ENCODE measurements at places on chromosomes 7 and 10.
A peak's percentile ranks its signal among the peaks of the same experiment; 100 is the strongest.

DNA sequence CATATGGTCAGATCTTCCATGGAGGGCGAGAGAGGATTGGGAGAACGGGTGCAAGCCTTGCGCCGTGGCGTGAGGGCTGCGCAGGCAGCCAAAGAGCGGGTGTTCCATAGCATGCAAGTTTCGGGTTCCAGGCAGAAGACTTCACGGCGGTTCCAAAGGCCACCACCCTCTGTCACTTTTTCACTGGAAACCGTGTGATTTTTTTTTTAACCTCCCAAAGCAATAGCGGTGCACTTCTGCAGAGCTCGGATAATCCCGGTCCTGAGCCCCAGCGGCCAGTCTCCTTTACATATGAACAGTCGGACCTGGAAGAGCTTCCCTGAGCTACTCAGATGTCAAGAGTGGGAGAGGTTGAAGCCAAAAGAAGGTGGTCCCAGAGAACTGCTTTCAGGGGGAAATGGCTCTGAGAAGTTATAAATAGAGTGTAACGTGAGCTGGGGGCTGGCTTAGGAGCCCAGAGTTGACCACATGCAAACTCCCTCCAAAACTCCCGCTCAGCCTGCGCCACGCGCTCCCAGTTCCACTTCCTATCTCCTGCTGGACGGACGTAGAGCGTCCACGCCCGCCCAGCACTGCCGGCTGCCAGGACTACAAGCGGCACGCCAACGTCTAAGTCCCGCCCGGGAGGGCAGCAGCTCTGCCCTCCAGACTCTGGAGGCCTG lies at the start of gene MEOX2:
Gene MEOX2, minus strand, starts transcription at position 389 of the 662 bp plus-strand sequence. Its CDS starts 281 bp downstream, at position 108.
- peak; percentile 24 for DNase-seq

DNA sequence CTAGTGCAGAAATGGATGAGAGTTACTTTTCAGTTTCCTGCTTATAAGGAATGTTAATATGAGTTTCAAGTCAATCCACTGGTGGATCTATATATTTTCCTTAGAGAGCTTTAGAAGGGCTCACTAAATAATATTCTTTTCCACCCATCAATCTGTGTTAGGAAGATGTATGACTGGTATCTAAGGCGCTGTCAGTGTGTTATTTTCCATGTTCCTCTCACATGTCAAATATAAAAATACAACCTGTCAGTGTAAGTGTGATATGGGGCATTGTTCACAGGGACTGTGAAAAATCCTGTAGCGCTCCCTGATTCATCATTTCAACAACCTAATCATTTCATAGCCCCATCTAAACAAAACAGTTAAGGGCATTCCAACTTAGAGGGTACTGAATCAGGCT lies 203.1 kb downstream of the TMEM26 start:
- DNase-seq, result no peak

DNA sequence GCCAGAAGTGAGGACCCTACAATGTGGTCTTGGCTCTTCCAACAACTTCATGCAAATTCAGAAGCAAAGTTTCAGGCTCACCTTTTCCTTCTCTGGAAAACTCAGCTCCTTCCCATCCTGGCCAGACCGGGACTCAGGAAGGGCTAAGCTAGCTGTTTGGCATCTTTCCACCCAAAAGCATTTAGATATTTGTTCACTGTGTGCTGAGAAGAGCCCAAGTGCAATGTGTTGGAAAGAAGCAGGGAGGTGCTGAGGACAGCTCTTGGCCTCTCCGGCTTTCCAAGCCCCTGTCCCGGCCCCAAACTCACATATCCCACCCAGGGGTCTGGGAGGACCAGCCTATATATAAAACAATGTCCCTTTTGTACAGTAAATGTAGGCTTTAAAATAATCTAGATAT lies 44.5 kb downstream of the MKI67 start:
- no peak for DNase-seq

DNA sequence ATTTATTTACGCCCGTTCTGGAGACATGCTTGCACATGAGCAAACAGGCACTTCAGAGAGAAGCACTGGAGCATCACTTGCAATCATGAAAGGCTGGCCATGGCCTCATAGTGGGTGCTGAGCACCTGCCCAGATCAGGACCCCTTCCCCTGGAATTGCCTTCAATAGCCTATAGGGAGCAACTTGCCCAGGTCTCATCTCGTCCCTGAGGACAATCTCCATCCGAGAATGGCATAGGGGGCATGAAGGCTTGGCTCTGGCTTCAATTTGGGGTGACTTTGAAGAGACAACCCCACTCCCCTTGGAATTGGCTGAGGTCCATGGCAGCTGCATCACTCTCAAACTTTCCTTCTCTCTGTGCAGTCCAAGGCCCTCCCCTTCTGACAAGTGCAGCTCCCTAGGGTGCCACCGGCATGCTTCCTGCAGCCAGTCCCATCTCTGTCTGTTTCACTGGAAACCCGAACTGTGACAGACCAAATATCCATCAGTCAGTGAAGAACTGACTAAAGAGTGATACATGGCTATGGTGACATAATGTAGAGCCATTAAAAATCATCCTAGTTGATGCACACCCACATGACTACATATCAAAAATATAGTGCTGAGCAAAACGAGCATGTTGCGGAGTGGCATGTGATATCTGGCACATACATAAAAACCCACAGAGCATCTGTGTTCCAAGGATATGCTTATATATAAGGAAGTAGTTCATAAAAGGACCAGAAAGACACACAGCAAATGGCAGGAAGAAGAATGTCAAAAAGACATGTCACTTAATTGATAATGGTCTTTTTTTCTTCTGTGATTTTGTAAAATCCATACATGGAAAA lies 12.4 kb downstream of the GDF2 start:
- no peak for DNase-seq

- no peak for DNase-seq
Observed at GRCh38 chr10:1687623-1688150, 49.6 kb downstream of the ADARB2 start.

GRCh38 chr10:113469796-113470195 lies 83.1 kb upstream of the HABP2 start:
- DNase-seq, result no peak

GRCh38 chr7:24981171-24981951 lies 1.4 kb upstream of the OSBPL3 start:
- DNase-seq, result peak; percentile 87

- DNase-seq, result no peak
Observed at GRCh38 chr7:140562926-140563481, 77.6 kb downstream of the DENND2A start.

- no peak for DNase-seq
Observed at GRCh38 chr10:83959328-83959727, 180.0 kb upstream of the GHITM start.

DNA sequence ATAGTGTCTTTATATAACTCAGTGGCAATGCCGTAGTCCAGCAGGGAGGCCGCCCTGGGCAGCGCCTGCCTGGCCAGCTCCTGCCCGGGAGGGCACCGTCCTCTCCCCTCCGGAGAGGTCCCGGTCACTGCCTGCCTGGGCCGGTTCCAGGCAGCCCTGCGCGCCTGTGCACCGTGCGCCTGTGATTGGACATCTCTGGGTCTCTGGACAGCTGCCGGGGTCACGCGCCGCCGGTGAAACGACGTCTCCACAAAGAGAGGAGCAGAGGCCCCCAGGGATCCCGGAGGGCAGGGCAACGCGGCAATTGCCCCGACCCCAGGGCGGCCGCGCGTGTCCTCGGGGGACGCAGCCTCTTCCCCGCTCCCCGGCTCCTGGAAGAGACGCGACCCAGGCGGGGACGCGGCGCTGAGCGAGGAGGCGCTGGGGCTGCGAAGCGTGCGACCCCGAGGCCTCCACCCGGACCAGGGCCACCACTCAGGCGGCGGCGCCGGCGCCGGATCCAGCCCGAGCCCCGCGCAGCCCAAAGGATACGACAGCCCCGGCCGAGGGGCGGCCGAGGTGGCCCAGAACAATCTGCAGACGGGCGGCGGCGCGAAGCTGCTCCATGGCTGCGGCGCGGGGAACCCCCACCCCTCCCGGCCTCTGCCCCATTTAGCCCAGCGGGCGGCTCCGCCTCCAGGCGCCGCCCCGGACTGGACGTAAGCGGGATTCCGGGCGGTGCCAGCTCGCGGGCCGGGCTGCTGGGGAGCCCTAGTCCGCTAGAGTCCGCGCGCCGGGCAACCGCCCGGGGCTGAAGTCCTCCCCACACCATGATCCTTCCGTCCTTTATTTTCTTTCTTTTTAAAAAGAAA lies at the start of gene PHYH:
Gene PHYH, minus strand, starts transcription at position 628 of the 851 bp plus-strand sequence. Its CDS starts 22 bp downstream, at position 606.
- peak; percentile 89 for DNase-seq

DNA sequence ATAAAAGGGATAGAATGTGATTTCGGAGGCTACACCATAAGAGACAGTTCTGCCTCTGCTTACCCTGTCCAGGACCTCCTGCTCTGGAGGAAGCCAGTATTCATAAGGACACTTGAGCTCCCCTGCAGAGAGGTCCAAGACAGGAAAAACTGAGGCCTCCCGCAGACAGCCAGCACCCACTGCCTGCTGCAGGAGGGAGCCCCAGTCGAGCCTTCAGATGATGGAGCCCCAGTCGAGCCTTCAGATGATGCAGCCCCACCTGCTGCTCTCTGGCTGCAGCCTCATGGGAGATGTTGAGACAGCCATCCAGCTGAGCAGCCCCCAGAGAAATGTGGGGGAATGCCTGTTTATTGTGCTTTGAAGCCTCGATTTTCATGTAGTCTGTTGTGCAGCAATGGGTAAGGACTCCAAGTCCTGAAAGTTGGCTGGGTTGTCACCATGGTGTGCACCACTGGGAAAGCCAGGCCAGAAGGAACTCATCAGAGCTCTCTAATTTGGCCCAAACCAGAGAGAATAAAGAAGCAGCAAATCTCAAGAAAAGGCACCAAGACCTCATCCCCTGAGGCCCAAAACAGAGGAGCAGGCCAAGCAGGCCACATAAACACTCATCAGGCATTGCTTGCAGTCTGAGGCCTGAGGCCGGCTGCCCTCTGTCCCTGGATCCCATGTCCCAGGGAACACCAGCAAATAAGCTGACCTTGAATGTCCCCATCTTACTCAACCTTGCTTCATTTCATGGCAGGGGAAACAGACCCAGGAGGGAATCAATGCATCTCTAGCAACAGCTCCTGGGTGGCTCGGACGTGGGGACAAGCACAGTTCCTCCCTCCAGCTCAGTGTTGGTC lies 30.9 kb downstream of the CALML5 start:
- DNase-seq, result no peak

GRCh38 chr7:22677680-22678079 lies 49.3 kb upstream of the IL6 start:
- no peak for DNase-seq

- peak; percentile 9 for DNase-seq
Observed at GRCh38 chr10:15169555-15170401, 1.3 kb upstream of the NMT2 start.

DNA sequence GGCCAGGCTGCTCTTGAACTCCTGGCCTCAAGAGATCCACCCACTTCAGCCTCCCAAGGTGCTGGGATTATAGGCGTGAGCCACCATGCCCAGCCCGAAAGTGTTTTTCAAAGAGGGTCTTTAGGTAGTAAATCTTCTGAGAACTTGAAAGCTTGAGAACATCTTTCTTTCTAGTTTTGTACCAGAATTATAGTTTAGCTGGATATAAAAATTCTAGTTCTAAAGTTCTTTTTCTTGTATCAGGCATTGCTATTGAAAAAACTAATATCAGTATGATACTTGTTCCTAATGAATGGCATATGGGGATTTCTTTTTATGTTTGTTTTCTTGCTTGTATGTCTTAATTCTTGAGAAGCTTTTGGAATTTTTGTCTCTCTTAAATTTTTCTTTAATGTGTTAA lies 43.2 kb downstream of the TLX1 start:
- DNase-seq, result no peak

GRCh38 chr7:142391191-142391992 lies 133.5 kb upstream of the PRSS58 start:
- DNase-seq, result no peak

Measured in large intestine (tissue), 12 donors.